Caco-2 (cell line): ENCODE measurements at places on chromosomes 5 and 9. TPM values are rescaled to one million over a fixed set of nuclear protein-coding genes. Genes with fewer than 3 reads are reported as not detected.

GRCh38 chr5:20113031-20113715 lies 125.2 kb upstream of the CDH18 start:
- DNase-seq: no peak

GRCh38 chr9:89498852-89499480 lies 1.1 kb upstream of the SEMA4D start:
- no peak for DNase-seq

DNA sequence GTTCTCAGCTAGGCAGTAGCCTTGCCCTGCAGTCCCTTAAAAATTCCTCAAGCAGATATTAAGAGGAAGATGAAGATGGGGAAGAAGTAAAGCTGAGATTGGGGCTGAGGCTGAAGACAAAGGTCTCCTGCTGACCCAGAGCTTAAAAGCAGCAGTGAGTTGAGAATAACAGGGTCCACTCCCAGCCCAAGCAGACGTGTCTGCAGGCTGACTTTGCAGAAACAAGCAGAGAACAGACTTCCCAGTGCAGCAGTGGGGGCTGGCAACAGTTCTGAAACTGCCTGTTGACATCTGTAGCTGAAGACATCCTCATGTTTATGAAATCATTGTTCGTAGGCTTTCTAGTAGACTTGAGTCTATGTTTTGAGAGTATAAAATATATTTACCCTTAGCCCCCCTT lies 1.1 kb downstream of the CTXN3 start:
- DNase-seq: no peak

- peak; percentile 27 for DNase-seq
Observed at GRCh38 chr9:137484551-137485315, 25.6 kb upstream of the NSMF start.

GRCh38 chr5:142316051-142316450 lies 8.8 kb downstream of the SPRY4 start:
- no peak for DNase-seq

DNA sequence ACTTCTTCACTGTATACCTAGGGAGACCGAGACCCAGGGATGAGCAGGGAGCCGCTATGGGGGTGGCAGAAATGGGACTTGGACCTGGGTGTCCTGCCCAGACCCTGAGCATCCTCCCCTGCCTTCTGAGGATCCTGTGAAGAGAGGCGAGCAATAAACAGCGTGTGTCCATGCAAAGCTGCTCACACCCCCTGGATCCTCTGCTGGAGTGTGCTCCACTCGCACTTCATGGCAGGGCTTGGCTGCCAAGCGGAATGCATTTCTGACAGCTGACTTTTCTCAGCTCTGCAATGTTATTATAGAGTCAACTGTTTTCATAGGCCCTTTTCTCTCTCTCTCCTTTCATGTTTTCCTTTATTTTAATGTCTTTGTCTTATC lies 31.0 kb upstream of the ALDH1B1 start:
- DNase-seq: no peak

TJP2 gene
- 35.8 and 36.7 TPM in 2 replicates for total RNA-seq

FBN2 gene
- 0.09 and 0.56 TPM in 2 replicates for total RNA-seq

SURF1 gene
- 54.9 and 57.5 TPM in 2 replicates for total RNA-seq

SLCO6A1 gene
- total RNA-seq: not detected in 2 replicates

IFNK gene
- total RNA-seq: not detected in 2 replicates
